ENCODE measurements at places on chromosomes 1 and 21.

DNA sequence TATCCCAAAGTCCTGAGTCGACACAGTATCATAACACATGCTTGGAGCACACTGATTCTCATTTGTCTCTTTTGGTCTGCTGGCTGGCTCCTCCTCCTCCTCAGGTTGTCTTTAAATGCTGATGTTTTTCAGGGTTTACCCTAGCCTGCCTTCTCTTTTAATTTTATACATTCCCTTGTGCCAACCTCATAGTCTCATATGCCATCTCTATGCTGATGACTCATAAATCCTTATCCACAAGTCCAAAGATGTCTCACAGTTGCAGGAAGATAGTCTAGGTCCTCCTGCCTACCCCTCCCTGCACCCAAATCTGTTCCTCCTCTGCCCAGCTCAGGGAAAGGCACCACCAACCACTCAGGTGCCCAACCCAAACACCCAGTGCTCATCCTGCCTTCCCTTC, 108.3 kb downstream of the SIPA1L2 start:
- no peak for DNase-seq

GRCh38 chr1:186149591-186149990, 225.5 kb downstream of the TPR start:
- no peak for DNase-seq

- no peak for DNase-seq
Observed at GRCh38 chr1:48547561-48548220, 75.7 kb upstream of the SPATA6 start.

DNA sequence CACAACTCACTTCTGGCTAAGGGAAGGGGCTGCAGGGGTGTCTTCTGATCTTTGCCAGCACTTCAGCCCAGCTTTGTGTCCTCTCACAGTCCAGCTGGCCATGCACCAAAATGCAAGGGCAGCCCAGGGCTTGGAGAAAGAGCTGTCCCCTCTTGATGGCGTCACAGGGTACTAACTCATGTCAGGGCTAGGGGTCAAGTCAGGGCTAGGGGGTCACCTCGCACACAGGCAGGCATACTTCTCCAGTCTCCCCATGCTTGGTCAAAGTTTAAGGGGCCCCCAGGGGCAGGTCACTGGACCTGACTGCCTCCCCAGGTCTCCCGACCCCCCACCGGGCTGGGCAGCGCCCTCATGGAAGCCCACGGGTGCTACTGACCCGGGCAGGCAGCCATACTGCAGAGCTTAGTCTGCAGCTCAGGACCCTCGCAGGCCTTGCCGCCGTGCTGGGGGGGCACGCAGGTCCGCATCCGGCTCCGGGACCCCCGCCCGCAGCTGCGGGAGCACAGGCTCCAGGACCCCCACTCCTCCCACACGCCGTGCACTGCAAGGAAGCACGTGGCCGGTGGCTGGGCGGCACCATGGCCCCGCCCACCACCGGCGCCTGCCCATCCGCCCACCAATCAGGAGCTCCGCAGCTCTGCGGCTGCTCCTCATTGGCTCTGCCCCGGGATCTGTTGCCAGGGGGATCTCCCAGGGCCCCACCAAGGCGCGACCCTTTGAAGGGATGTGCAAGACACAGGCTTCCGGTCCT, 21.5 kb downstream of the ADGRB2 start:
- DNase-seq, result no peak

DNA sequence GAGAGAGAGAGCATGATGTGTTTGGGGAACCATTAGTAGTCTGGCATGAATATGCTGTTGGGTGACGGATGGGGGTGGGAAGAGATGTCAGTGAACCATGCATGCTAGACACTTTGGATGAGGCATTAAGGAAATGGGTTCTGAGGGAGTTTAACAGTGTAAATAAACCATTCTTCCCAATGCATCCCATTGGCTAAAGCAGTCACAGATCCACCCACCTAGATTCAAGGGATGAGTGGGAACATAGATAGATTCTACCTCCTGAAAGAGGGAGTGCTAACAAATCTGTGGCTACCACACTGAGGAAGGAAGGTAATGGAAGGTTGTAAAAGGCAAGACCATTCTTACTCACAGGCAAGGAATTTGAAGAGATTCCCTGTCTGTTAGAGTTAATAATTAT, 129.8 kb upstream of the CACNA1E start:
- DNase-seq, result no peak

Data from NCI-H1048 (cell line).